Lower leg skin (tissue), 4 donors: ENCODE measurements at places on chromosomes 6 and 20. TPM values are rescaled to one million over a fixed set of nuclear protein-coding genes. Genes with fewer than 3 reads are reported as not detected.

The KIFC1 gene
- total RNA-seq, result 4.1 TPM

The BPIFA1 gene
- not detected for total RNA-seq

The COL21A1 gene
- 8.3 TPM for total RNA-seq

The ENPP5 gene
- total RNA-seq, result 0.34 TPM

The SLC17A4 gene
- not detected for total RNA-seq

The TNFRSF6B gene
- total RNA-seq, result 49.5 TPM

The EYA2 gene
- total RNA-seq, result 4.2 TPM

The RAB44 gene
- total RNA-seq, result 0.23 TPM

The LKAAEAR1 gene
- 0.91 TPM for total RNA-seq

The SLCO4A1 gene
- 77.9 TPM for total RNA-seq

The MOG gene
- total RNA-seq, result not detected

The AFG1L gene
- 2.1 TPM for total RNA-seq

The TTLL9 gene
- total RNA-seq, result 0.16 TPM

The SEL1L2 gene
- not detected for total RNA-seq

The DNAH8 gene
- total RNA-seq, result 0.08 TPM

The BMP5 gene
- total RNA-seq, result not detected

The IL17A gene
- total RNA-seq, result not detected

The CD109 gene
- total RNA-seq, result 30.7 TPM

The LY86 gene
- total RNA-seq, result not detected
